Esophagus muscularis mucosa (tissue), 4 donors: ENCODE measurements at places on chromosomes 16 and 17. TPM values are rescaled to one million over a fixed set of nuclear protein-coding genes. Genes with fewer than 3 reads are reported as not detected.

DNA sequence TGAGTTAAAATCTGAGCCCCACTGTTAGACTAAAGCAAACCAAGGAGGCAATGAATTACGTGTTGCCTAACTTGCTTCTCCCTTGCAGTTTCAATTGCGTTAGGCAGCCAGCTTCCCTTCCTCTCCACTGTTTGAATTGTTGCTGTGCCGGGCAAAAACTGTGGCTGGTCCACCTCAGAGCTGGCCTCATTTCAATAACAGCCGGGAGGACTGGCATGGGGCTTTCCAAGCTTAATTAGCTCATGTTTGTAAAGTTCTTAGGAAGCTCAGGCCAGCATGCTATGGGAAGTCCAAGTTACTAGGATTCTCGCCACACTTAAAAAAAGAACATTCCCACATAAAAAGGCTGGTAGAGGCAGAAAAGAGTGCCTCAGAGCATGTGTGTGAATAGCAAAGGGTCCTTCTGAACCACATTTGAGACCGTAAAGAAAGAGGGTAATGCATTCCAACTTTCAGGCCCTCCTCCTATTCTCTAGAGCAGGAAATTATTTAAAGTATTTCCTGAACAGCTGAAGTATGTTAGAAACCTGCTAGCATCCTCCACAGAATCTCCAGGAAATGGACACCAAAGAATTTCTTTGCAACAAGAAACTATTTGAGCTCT, 79.0 kb upstream of the SMURF2 start:
- peaks cover 25% of the 10 kb centered on the region for H3K4me1 ChIP-seq
- no peak for DNase-seq
- peak overlapping the region; percentile 67 for H3K27ac ChIP-seq
- H3K27me3 ChIP-seq, result no peaks in the 10 kb centered on the region

DNA sequence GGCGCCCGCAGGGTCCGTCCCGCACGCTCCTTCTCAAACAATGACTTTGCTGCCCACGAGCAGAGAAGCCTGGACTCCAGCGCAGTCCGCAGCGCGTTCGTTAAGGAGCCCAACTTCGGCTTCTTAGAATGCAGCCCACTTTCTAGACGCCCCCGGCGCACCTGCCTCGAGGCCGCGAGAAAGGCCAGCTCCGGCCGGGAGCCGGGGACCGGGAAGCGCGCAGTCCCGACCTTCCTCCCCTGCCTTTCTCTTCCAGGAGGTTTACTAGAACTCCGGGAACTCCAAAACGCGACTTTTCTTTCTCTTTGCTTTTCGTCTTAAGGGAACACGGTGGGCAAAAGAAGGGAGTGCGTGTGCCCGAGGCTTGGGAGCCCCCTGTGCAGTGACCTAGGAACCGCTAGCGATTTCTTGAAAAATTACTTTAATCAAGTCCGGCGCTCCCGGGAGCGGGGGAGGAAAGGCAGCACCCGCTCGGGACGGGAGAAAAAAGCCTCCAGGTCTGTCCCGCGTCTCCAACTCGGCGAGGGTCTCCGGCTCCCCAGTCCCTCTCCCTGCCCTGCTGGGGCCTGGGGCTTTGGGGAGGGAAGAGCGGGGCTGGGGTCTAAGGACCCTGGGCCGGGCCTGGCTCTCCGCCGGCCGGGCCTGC, 2.6 kb downstream of the HNF1B start:
- H3K4me3 ChIP-seq, result peak overlapping the region; percentile 34
- H3K27ac ChIP-seq, result no peak overlapping the region
- DNase-seq, result no peak
- no peaks in the 10 kb centered on the region for H3K36me3 ChIP-seq

Gene PAFAH1B1
- 86.5 TPM for total RNA-seq

Gene IGFALS
- not detected for total RNA-seq

Gene GPR139
- total RNA-seq, result not detected
